Stimulated activated CD8-positive, alpha-beta memory T cell treated with anti-CD3 and anti-CD28 coated beads, Interleukin-15, amount 100 ng/mL, for 24 hours (primary cell): ENCODE measurements at places on chromosomes 2 and 18.

DNA sequence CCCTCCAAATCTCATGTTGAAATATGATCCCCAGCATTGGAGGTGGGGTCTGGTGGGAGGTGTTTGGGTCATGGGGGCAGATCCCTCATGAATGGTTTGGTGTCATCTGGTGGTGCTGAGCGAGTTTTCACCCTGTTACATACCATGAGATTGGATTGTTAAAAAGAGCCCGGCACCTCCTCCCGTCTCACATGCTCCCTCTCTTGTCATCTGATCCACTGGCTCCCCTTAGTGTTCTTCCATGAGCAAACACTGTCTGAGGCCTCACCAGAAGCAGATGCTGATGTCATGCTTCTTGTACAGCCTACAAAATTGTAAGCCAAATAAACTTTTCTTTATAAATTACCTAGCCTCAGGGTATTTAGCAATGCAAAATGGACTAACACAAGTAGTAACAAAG is 405.0 kb upstream of the SLC39A10 start:
- DNase-seq, result no peak

DNA sequence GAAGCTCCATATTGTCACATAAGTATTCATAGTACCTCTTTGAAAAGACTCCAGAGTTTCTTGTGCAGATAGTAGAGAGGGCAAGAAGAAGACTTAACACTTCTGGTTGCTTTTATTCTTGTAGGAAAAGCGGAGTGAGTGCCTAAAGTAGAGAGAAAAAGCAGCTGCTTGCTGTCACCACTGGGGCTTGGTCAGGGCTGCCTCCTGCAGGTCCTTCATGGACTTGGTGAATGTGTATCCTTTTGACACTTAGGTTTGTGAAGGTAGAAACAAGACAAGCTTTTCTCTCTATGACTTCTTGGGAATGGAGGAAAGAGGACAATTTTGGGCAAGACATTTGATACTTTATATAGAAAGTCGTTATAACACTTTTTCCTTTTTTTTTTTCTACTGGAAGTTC is 312.8 kb upstream of the FANCL start:
- DNase-seq, result no peak

GRCh38 chr2:42932271-42933151 is 140.1 kb upstream of the HAAO start:
- DNase-seq, result no peak

DNA sequence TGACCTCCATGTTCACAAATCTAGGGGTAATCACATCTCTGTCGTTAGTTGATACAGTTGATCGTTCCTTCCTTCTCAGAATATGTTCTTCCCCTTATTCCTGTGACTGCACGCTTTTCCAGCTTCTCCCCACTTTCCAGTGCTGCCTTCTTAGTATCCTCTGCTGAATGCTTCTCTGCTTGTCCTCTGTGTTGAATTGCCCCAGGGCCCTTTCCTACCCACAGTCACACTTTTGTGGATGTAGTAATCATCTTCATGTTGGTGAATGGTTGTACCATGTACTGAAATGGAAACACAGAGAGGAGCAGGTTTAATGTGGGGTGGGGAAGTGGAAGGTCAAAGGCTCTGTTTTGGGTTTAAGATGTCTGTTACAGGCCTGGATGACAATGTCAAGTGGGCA is 47.2 kb downstream of the EML6 start:
- DNase-seq, result no peak

- no peak for DNase-seq
These were observed 178.3 kb upstream of the DSEL start for GRCh38 chr18:67694787-67695186.
